Motor neuron (in vitro differentiated cells): ENCODE measurements at places on chromosomes 11 and 22. TPM values are rescaled to one million over a fixed set of nuclear protein-coding genes. Genes with fewer than 3 reads are reported as not detected.

The OR52H1 gene
- total RNA-seq = 0.17 TPM in 1 of 2 replicates, not detected in the other

The DEPDC7 gene
- 3.0 and 4.0 TPM in 2 replicates for total RNA-seq

The MAPK8IP2 gene
- 1.0 and 1.1 TPM in 2 replicates for total RNA-seq

The SOX10 gene
- 0.36 and 1.1 TPM in 2 replicates for total RNA-seq

The TMEM45B gene
- total RNA-seq = 0.11 and 0.25 TPM in 2 replicates

The C11orf97 gene
- 1.00 and 1.5 TPM in 2 replicates for total RNA-seq

The SGSM1 gene
- total RNA-seq = 2.2 and 2.5 TPM in 2 replicates

The SPTBN2 gene
- total RNA-seq = 63.6 and 86.0 TPM in 2 replicates

The DGAT2 gene
- 3.8 and 4.7 TPM in 2 replicates for total RNA-seq

The RFPL2 gene
- total RNA-seq = 0.85 TPM in 1 of 2 replicates, not detected in the other

The OR51T1 gene
- 0.19 TPM in 1 of 2 replicates, not detected in the other for total RNA-seq

The CARD10 gene
- total RNA-seq = 3.6 and 7.5 TPM in 2 replicates

The GLB1L2 gene
- total RNA-seq = 0.59 and 1.8 TPM in 2 replicates

The IGLL1 gene
- total RNA-seq = 0.47 TPM in 1 of 2 replicates, not detected in the other

The PATE2 gene
- 0.49 TPM in 1 of 2 replicates, not detected in the other for total RNA-seq

The XNDC1N gene
- total RNA-seq = 7.5 and 9.2 TPM in 2 replicates

The LDHAL6A gene
- 0.23 and 0.29 TPM in 2 replicates for total RNA-seq

The OR52D1 gene
- total RNA-seq = 0.22 and 0.56 TPM in 2 replicates

The TRIM44 gene
- 23.9 TPM in 2 replicates for total RNA-seq

The PRRG4 gene
- total RNA-seq = 0.22 and 0.36 TPM in 2 replicates

The TENM4 gene
- total RNA-seq = 36.0 and 38.3 TPM in 2 replicates

The ELFN2 gene
- total RNA-seq = 0.27 and 1.1 TPM in 2 replicates

The CSNK1E gene
- total RNA-seq = 102 and 128 TPM in 2 replicates

The OR52E4 gene
- 0.05 TPM in 1 of 2 replicates, not detected in the other for total RNA-seq

The SLC29A2 gene
- total RNA-seq = 3.8 and 4.1 TPM in 2 replicates

The TTC36 gene
- total RNA-seq = not detected in 2 replicates

The GLYAT gene
- 0.36 TPM in 1 of 2 replicates, not detected in the other for total RNA-seq

The C11orf87 gene
- total RNA-seq = 0.27 and 0.62 TPM in 2 replicates

The OSBP2 gene
- total RNA-seq = 0.63 and 0.93 TPM in 2 replicates
